CD14-positive monocyte (primary cell): ENCODE measurements at places on chromosomes 1 and 21.

DNA sequence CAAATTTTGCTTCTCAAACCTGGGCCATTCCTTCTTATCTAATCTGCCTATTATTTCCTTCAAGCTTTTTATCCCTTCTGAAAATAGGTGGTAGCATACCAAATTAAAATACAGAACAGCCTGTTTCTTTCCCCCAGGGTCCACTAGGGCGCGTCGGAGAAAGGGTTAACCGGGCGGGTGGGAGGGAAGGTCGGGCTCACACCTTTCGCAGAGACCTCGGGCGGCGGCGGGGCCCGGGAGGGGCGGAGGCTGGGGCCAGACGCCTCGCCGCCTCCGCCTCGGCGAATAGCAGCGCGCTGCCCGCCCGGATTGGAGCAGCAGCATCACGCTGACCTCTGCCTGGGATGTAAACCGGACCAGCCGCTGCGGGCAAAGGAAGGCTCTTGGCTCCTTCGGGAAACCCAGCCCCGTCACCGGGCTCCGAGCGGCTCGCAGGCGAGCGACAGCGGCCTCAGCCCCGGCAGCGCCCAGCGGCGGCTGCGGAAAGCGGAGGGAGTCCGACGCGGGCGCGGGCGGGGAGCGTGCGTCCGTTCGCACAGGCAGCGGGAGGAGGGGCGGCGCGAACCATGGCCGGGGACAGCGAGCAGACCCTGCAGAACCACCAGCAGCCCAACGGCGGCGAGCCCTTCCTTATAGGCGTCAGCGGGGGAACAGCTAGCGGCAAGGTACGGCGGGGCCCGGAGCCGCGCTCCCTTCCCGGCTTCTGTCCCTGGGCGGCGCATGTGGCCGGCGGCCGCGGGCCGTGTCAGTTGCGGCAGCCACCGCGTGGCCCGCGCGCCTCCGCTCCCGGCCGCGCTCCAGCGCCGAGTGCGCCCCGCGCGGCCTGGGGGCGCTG, at the start of gene UCK2:
TSS of gene UCK2 (plus strand) at position 347 of the 835 bp plus-strand sequence. CDS start at position 567, 220 bp downstream.
- peak; percentile 67 for DNase-seq

DNA sequence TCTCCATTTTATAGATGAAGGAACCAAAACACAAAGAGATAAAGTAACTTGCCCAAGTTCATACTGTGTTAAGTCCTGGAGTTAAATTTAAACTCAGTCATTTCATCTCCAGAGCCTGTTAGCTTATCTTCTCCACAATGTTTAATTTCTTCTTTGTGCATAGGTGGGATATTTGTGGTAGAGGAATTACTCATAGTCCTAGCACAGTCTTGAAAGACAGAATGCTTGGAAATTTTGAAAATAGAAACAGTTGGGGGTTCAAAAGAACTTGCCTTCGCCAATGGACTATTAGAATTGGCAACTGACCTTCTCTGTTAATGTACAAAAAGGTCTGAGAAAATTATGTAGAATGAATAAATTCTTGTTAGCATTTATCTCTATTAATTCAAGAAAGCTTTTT, 832.0 kb upstream of the PRMT6 start:
- no peak for DNase-seq

DNA sequence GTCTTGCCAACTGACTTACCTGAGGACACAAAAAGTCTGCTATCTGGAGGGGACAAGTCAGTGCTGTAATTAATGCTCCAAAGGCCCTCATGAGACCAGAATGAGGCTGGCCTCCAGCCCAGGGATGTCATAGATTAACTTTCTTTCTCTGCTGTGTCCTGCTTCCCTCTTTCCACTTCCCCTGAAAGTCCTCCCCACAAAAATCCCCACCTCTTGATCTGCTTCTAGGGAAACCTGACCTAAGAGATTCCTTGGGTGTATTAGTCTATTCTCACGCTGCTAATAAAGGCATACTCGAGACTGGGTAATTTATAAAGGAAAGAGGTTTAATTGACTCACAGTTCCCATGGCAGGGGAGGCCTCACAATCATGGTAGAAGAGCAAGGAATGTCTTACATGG, 39.2 kb downstream of the RUNX3 start:
- DNase-seq = no peak

DNA sequence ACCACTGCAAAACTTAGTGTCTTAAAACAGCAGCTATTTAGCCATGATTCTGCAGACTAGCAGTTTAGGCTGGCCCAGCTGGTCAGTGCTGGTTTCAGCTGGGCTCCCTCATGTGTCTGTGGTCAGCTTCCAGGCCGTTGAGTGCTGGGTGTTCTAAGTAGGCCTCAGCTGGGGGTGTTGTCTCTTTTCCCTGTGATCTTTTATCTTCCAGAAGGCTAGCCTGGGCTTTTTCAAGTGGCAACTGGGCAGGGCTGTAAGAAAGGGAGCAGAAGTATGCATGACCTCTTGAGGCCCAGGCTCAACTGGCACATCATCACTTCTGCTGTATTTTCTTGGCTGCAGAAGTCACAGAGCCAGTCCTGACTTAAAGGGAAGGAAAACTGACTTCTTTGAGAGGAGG, 136.1 kb downstream of the KIF26B start:
- no peak for DNase-seq

GRCh38 chr1:38508232-38508631, 351.3 kb downstream of the RRAGC start:
- no peak for DNase-seq

DNA sequence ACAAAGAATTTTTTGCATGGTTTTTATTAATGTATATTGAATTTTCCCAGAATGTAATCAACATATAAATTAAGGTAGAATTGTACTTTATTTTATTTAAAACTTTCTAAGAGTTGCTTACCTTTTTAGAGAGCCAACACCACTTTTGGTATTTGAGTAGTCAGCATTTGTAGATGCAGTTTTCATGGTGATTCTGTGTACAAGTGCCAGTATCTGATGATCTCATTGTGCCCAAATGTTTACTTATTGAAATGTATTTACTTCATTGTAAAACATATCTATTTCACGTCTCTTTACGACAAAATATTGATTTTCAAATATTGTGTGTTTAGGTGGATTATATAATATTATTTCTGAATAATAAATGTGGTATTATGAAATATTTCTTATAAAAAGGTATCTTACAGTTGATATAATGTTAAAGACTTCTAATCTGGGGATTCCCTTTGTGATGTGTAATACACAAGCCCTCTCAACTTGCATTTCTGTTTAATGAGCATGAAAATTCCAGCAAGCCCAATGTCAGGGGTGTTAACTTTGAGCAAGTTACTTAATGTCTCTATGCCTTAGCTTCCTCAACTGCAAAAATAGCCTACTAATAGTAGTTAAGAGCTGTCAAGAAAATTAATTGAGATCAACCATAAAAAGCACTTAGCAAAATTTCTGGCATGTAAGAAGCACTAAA, 141.8 kb upstream of the ZNF648 start:
- DNase-seq = no peak

GRCh38 chr1:244702620-244703019, 49.7 kb downstream of the DESI2 start:
- DNase-seq = no peak

- DNase-seq = no peak
Measured at GRCh38 chr1:19457607-19458006, 27.7 kb downstream of the CAPZB start.

GRCh38 chr21:26491663-26492062, 81.4 kb downstream of the CYYR1 start:
- no peak for DNase-seq

GRCh38 chr1:185741551-185741950, 7.4 kb downstream of the HMCN1 start:
- DNase-seq = no peak

DNA sequence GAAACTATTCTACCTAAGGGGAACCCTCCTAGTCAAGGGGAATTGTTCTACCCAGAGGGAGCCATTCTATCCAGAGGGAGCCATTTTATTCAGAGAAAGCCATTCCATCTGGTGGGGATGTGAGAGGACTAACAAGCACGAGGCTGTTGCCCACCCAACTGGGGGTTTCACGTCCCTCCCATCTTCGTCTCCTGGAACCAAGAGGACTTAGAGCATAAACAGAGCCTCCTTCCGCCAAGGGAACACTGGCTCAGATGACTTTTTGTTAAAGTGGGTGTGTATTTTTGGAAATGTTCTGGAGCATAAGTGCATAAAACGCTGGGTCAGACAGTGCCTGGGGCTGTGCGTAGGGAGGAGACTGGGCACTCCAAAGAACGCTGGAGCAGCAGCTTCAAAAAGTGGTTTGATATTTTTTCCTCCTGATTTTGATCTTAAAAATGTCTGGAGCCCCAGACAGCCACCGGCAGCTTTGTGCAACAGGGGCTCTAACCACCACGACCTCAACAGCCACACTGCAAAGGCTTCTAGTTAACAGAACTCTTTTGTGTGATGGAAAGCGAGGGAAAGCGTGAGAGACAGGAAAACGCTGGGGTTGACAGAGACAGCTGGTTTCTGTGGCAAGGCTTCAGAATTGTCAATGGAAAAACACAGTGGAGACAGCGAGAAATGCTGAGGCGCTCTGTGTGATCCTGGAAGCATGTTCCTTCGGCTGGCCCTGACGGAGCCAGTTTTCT, 363.6 kb upstream of the CAMK1G start:
- no peak for DNase-seq

DNA sequence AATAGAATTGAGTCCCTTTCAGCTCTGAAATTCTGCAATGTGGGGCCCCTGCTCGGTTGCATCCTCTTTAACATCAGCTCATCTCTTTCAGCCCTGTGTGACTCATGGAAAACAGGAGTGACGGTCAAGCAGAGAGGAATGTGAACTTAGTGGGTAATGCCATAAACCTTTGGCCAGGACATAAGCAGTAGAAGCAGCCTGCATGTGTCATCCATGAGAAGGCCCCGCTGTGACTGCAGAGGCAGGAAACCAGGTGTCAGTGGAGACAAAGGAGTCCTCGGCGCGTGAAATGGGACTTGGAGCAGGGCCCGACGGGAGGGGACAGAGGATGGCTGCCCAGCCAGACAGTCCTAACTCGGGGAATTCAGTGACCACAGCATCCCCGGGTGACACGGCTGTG, 21.1 kb upstream of the EPHB2 start:
- no peak for DNase-seq
